ENCODE measurements at places on chromosomes 2 and 18.

DNA sequence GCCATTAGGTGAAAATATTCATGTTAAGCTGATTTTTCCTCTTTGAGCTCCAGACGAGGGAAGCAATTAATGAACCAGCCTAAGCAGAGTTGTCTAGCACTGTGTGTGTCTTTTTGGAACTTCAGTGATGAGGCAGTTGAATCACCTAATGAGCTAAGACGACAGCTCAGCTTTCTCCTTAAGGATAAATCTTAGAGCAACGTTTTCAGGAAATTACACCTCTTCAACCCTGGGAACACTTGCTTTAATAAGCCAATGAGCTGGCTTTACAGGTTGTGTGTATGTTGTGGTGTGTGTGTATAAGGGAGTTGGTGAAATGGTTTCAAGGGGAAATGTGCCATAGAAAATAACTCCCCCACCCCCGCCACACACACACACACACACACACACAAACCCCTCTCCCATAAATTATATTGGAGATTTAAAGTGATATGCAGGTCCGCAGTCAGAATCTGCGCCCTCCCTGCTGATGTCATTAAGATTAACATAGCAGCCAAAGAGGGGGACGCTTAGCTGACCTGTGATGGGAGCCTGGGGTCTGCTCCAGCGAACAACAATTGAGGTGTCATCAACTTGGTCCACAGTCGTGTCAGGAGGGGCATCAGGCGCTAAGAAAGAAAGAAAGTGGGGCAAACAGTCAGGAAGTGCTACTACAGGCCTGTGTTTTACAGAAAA lies 28.1 kb downstream of the FN1 start:
- no peak for DNase-seq

GRCh38 chr2:182826064-182826463 lies 40.4 kb downstream of the FRZB start:
- no peak for DNase-seq

- no peak for DNase-seq
These were observed 603.6 kb upstream of the SALL3 start for GRCh38 chr18:78376046-78376445.

- DNase-seq: no peak
These were observed 70.7 kb downstream of the LIPG start for GRCh38 chr18:49632588-49632987.

- no peak for DNase-seq
These were observed 190.0 kb upstream of the SESTD1 start for GRCh38 chr2:179454443-179455171.

GRCh38 chr2:241903121-241904010 lies 33.8 kb downstream of the RTP5 start:
- DNase-seq: no peak

DNA sequence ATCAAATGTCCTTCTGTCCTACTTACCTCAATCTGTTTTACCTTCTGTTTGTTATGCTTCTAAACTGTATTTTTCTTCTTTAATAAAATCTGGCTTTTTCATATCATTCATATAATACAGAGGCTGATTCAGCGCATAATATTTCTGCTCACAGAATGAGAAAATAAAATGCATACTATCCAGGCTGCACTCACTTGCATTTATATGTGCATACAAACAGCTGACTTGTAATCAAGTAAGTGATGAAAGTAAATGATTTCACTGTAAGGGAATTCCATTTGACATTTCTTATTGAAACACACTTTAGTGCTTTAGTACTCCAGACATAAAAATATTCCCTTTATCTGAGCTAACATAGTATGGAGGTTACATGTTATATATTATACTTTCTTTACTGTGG lies 75.3 kb upstream of the PROKR1 start:
- DNase-seq: no peak

- no peak for DNase-seq
These were observed 178.5 kb downstream of the THADA start for GRCh38 chr2:43417300-43417699.

DNA sequence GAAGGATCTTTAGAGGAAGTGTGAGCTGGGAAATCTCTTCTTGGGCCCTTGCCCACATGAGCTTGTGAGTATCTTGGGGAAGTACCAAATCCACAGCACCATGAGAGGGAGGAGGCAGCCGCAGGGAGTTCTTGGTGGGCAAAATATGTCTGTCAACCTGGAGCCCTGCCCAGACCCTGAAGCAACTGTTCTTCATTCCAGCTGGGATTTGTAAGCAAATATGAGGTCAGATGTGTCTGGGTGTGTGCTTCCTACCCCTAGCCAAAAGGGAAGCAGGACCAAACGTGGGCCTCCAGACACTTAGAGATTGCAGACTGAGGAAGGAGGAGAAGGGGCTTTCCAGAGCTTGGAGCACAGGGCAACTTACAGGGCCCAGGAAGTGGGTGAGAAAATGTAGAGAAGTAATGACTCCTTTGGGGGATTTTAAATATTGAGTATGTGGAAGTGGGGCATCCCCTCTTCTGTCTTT lies 41.9 kb downstream of the TMEM247 start:
- DNase-seq: no peak

- DNase-seq: no peak
These were observed 20.7 kb upstream of the CCNT2 start for GRCh38 chr2:134897932-134898331.

DNA sequence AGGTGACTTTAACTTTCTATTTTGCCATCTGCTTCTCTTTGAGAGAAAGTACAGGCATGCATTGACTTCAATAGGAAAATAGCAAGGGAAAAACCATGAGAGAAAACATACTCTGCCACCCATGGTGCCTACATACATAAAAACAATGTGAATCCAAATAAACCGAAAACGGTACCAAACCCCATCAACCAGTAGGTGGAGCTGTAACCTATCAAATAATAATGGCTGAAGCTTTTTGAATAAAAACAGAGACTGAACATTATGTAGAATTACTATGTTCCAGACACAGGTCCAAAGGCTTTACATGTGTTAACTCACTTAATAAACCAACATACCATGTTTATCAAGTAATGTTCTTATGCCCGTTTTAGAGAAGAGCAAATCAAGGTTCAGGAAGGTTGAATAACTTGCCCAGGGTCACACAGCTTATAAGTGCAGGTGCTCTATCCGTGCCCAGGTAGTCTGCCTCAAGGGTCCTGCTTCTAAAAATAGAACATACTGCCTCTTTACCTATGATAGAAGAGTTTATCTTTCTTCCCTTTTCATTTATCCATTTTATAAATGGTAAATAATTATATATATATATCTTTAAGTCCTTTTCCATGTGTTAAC lies 293.9 kb upstream of the SYT4 start:
- DNase-seq: no peak

DNA sequence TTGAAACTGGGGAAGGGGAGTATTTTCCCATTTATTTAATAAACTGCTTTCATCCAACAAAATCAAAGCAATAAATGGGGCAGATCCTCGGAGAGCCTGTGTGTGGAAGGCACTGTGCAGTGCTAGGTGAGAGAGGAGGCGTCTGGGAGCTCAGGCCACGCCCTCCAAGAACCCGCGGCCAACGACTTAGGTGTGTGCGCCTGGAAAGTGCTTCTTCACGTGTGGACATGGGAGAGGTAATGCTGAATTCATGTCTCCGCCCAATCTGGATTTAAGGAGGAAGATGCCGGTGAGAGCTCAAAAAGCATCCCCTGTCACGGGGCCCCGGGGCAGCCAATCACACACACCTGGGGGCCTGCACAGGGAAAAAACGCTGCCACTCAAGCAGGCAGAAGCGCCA lies 77.4 kb downstream of the HDAC4 start:
- no peak for DNase-seq

Data from stimulated activated CD8-positive, alpha-beta memory T cell treated with anti-CD3 and anti-CD28 coated beads, Interleukin-12 subunit alpha, Interleukin-12 subunit beta, amount 100 ng/mL, for 4 hours (primary cell).